Right forelimb (tissue), 1 donor: ENCODE measurements at places on chromosomes 5 and 9.

DNA sequence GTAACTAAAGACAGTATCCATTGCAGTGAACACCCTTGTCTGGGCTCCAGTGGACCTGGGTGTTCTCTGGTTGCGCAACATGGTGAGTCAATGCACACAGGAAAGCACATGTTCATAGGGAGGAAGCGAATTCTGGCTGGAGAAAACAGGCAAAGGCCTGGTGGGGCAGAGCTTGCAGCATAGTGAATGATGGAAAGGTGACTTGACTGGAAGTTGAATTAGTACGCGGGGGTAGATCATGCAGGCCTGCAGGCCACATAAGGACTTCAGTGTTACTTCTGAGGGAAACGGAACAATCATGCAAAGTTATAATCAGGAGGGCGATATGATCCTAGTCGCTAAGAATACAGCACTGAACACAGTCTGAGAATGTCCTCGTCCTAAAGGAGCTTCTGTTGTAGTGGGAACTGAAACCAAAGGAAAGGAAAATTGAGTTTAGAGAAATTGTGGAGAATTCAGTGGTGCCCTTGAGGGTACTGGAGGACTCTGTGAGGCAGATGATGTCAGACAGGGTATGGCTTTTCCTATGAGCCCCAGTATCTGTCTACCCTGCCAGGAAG is 71.9 kb upstream of the RANBP3L start:
- no peak for DNase-seq

- no peak for DNase-seq
Observed at GRCh38 chr5:178507151-178507932, 82.9 kb downstream of the COL23A1 start.

GRCh38 chr5:176887252-176887849 is 11.8 kb downstream of the HK3 start:
- peak; percentile 10 for DNase-seq

GRCh38 chr9:109026306-109026705 is 13.0 kb upstream of the CTNNAL1 start:
- DNase-seq: no peak

DNA sequence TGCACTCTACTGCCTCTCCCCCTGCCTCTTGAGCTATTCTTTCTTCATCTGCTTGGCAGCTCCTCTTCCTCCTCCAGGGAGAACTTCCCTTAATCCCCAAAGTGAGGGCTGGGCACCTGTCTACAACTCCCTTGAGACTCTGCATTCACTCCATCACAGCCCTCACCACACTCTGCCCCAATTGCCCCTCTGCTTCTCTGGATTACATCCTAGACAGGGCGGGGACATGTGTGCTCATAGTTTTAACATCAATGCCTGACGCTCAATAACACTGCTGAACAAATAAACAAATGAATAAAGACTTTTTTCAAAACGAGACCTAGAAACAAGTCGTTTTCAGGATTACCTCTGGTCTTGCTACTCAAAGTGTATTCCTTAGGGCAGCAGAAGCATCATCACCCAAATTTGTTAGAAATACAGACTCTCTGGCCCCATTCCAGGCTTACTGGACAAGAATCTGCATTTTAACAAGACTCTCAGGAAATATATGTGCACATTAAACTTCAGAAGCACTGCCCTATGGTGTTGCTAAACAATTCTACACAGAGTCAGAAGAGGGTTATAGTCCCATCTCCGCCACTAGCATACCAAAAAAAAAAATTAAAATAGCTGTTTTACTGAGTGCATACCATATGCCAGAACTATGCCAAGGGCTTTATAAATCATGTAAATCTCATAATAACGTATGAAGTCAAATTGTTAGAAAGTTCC is 115.6 kb downstream of the CDK5RAP2 start:
- DNase-seq: no peak

DNA sequence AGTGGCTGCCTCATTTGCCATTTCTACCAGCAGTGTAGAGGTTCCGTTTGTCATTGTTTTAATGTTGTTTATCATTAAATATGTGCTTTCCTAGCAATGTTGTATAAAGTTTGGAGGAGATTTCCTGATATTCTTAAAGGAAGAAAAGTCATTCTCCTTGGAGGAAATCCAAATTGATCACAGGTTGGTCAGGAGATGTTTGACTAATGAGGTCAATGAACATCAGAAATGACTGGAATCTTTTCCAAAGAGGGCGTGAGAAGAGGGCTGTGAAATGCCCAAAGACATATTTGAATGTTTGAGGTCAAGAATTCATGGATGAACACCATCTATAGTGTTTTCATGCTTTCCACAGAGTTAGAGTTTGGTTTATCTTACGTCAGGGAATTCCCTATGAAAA is 471.3 kb downstream of the MAT2B start:
- DNase-seq: no peak

- DNase-seq: no peak
Observed at GRCh38 chr9:137592767-137593166, 2.5 kb upstream of the ZMYND19 start.

- DNase-seq: no peak
Observed at GRCh38 chr9:77455312-77455927, 192.7 kb downstream of the GNA14 start.

DNA sequence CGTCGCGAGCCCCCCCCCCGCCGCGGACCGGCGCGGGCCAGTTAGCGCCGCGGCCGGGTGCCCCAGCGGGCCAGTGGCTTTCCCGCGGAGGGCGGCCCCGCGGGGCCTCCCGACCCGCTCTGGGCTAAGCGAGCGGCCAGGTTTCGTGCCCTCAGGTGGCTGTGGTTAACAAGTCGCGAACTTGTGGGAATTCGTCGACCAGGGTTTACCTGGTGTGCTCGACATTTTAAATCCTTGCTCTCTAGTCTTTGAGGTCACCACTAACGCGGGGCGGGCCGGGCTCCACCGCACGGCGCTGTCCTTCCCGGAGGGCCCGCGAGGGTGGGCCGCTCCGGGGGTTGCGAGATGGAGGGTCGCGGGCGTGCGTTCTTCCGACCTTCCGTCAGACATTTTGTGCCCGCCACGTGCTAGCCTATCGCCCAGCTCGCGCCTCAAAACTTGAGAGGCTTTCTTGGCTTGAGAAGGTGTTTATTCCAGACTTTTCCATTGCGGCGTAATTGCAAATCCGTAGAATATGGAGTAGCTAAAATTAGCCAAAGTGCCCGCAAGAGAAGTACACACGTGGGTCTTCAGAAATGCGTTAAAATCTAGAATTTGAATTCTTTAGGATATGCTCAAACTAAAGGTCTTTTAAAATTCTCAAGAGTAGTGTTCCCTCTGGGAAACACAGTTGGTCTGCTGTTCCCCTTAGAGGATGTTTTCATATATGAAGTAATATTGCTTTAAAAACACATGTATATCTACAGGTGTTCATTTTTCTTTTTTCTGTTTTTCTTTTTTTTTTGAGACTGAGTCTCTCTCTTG is 2.1 kb downstream of the ANP32B start:
- peak; percentile 69 for DNase-seq

DNA sequence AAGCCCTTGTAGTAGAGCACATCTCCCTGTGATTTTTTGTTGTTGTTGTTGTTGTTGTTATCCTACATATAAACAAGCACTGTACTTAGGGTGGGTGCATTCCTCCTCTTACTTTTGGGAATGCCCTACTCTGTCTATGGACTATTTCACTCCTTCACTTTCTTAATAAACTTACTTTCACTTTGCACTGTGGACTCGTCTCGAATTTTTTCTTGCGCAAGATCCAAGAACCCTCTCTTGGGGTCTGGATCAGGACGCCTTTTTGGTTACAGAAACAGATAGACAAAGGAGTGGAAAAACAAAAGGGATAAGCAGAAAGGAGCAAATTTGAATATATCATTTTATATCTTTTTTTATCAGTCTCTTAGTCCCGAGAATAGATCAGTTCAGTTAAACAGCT is 14.4 kb upstream of the PAIP1 start:
- DNase-seq: no peak

DNA sequence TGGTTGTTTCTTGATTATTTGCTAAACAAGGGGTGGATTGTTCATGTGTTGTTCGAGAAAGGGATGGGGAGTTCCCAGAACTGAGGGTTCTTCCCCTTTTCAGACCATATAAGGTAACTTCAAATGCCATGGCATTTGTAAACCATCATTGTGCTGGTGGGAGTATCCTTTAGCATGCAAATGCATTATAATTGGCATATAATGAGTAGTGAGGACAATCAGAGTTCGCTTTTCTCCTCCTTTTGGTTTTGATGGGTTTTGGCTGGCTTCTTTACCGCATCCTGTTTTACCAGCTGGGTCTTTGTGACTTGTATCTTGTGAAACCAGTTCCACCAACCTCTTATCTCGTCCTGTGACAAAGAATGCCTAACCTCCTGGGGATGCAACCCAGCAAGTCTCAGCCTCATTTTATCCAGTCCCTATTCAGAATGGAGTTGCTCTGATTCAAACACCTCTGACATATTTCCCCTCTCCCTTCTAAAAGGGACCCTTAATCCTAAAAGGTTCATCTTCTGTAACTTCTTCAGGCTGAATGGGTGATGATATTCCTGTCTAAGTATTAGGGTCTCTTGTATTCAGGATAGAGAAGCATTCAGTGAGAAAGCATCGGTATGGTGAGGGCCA is 8.7 kb upstream of the FBN2 start:
- DNase-seq: no peak

DNA sequence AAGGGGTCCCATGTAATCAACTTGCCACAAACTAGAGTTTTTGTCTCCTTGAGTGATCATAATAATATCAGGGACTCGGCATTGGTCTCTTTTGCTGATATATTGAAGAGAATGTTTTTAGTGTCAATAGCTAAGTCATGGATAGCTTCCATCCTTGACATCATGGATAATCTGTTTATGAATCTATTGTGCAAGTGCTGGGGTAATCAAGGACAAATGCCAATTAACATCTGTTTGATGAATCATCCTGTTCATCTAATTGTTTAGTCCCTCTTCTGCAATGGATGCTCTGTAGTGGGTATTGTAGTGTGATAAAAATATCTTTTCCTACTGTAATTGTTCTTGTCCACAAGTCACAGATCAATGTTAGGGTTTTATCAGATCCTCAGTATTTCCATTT is 607.5 kb upstream of the SEMA6A start:
- DNase-seq: no peak

GRCh38 chr5:82525626-82526025 is 247.5 kb upstream of the RPS23 start:
- DNase-seq: no peak

DNA sequence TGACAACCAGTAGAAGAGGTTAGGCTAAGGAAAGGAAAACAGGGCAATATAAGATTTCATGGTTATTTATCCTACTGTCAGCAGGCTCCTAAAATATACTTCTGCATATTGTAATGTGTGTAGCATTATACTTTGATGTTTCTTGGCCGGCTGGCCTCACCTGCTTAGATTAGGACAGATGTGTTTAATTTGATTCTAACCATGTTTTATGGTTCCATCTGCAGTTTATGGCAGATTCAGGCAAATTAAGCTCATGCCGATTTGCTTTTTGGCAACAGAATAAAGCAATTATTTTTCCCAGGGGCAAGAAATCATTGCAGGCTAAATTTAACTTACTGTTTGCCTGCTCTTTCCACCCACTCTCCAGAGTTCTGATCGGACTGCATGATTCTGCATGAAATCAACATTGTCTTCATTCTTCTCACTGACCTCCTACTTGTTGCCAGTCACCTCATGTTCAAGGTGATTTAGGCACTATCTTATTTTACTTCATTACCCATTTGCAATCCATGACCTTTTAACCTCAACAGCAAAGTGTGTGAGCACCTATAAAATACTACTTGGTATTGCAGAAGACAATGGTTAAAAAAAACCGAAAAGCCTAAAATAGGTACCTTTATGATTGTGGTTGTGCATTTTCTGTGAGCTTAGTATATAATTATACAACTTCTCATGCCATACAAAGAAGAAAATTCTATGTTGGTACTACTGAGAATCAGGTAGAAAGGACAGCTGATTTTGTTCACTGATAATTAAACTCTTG is 125.2 kb downstream of the EDIL3 start:
- DNase-seq: no peak

GRCh38 chr9:107348836-107349235 is 65.8 kb downstream of the RAD23B start:
- DNase-seq: no peak
